ENCODE measurements at places on chromosomes 16 and 17.

DNA sequence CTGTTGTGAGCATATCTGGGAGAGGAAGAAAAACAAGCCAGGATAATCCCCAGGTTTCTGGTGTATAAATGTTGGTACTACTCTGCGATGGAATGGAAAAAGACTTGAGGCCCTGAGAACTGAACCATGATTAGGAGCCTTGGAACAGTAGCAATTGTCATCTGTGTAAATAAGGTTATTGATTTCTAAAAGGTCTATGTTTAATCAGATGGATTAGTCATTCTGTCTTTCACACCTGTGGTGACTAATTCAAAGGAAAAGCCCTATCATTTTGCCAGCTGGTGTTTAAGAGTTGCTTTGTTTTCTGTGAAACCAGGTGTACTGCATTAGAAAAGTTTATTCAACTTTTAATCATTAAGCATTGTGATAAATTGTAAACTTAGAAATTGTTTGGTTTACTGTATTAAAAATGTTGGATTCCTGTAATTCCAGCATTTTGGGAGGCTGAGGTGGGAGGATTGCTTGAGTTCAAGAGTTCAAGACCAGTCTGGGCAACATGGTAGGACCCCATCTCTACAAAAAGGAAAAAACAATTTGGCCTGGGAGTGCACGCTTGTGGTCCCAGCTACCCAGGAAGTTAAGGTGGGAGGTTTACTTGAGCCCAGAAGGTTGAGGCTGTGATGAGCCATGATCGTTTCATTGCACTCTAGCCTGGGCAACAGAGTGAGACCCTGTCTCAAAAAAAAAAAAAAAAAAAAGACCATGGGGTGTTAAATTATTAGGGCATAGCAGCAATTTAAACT is 29.0 kb upstream of the KPNB1 start:
- DNase-seq, result no peak

DNA sequence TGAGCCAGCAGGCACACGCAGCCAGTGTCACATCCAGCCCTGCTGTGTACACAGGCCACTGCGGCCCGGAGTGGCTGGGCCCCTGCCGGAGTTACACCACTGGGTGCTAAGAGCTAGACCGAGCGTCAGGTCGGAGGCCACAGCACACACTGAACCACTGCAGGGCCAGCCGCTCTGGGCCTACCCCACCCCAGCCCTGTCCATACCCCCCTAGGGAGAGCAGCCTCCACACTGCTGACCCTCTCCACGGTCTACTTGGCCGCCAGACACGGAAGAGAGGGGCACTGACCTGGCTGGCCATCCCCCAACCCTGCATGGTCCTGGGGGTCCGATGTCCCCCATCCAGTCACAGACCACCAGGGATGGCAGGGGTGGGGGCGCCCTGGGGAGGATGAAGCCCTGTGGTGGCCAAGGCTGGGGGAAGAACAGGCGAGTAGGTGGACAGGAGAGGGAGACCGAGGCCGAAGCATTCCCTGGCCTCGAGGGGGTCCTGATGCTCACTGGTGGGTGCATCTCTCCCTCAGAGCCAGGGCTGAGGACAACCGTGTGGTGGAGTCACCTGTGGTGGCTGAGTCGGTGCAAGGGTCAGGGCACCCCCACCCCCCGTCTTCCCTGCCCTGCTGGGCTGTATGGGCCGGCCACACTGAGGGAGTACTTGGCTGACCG is 34.9 kb upstream of the ZC3H18 start:
- DNase-seq, result no peak

DNA sequence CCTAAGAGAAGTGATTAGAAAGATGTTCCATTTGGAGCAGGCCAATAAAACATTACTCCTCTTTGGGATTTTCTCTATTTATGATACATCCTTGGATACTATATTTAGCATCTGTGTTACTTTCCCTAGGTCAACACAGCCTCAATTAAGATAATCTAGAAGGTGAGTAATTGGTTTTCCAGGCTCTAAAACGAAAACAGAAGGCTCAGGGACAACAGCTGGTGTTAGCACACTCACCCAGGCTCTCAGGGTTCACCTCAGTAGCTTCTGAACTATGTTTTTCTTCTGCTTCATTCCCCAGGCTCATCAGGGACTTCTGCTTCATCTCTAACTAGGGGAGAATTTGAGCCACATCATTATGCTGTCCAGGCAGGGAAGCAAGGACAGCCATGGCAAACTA is 76.6 kb downstream of the ZZEF1 start:
- no peak for DNase-seq

DNA sequence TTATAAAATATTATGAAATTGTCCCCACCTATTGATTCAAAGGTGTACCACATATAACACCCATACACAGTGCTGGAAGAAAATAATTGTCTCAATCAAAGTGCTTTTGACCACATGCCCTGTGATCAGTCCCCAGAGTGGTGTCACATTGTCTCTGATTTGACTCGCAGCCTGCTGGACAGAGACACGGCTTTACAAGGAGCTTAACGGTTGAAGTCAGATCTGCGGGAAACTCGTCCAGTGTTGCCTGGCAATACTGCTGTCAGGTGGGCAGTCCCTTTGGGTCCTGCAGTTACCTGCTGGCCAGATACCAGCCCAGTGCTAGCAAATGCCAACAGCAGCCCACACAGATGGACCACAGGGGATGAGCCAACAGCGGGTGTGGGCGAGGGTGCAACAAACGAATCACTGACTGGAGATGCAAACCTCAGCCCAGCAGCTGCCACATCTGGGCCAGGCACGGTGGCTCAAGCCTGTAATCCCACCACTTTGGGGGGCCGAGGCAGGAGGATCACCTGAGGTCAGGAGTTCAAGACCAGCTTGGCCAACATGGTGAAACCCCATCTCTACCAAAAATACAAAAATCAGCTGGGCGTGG is 26.2 kb upstream of the SSTR2 start:
- no peak for DNase-seq

DNA sequence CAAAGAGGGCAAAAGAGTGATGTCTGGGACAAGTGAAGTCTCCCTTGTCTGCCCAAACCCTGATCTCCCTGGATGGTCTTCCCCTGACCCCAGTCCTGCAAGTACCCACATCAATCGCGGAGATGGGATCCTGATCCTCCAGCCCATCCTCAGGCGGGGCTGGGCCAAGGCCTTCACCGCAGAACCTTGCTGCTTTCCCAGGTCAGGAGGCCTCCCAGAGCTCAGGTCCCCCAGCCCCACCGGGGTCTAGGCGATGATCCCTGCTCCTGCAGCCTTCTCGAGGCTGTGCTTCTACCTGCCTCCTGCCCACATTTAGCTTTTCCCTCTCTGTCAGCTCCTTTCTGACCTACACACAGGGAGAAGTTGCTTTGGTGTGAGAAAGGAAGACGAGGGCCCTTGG is 6.3 kb downstream of the SLC12A4 start:
- no peak for DNase-seq
